ENCODE measurements at places on chromosomes 13 and 19. TPM values are rescaled to one million over a fixed set of nuclear protein-coding genes. Genes with fewer than 3 reads are reported as not detected.
A peak's percentile ranks its signal among the peaks of the same experiment; 100 is the strongest.

GRCh38 chr13:106393776-106394175, 141.7 kb downstream of the EFNB2 start:
- peak; percentile 31 for DNase-seq

- no peak for DNase-seq
Measured at GRCh38 chr13:73300718-73301425, 242.1 kb downstream of the KLF5 start.

DNA sequence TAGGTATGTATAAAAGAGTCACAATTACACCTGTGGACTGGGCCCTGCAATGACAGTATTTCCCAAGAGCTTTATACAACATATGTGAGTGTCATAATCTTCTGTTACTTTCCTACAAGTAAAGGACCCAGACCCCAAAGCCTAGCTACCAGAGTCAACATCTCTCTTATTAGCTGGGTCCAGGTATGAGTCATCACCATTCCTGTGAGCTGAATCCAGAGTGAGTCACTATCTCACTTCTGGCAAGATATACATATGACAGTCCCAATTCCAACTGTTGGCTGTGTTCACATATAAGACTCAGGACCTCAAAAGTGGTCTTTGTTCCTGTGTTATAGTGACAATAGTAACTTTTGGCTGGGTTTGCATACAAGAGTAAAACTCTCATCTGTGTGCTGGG, 46.7 kb downstream of the ZNF729 start:
- peak; percentile 10 for DNase-seq

DNA sequence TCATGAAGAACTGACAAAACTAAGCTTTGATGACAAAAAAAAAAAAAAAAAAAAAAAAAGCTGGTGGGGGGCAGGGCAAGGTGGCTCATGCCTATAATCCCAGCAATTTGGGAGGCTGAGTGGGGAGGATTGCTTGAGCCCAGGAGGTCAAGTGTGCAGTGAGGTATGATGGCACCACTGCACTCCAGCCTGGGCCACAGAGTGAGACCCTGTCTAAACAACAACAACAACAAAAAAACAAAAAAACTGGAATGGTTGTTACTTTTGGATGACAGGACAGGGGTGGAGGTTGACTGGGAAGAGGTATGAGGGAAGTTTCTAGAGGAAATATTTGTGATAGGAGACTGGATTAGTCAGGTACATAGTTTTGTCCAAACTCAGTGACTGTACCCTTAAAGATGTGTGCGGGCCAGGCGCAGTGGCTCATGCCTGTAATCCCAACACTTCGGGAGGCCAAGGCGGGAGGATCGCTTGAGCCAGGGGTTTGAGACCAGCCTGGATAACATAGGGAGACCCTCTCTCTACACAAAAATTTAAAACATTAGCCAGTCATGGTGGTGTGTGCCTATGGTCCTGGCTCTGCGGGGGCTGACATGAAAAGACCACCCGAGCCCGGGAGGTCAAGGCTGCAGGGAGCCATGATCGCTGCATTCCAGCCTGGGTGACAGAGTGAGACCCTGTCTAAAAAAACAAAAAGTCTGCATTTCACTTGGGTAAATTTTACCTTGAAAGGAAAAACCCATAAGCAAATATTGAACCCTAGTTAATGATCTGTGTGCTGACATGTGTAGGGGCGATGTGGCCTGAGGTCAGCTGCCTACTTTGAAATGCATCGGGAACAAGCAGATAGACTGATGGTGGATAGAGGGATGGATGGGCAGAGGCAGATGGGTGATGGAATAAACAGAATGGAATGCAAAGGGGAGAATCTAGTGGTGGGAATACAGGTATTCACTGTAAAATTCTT, 37.0 kb downstream of the CERS4 start:
- no peak for DNase-seq

DNA sequence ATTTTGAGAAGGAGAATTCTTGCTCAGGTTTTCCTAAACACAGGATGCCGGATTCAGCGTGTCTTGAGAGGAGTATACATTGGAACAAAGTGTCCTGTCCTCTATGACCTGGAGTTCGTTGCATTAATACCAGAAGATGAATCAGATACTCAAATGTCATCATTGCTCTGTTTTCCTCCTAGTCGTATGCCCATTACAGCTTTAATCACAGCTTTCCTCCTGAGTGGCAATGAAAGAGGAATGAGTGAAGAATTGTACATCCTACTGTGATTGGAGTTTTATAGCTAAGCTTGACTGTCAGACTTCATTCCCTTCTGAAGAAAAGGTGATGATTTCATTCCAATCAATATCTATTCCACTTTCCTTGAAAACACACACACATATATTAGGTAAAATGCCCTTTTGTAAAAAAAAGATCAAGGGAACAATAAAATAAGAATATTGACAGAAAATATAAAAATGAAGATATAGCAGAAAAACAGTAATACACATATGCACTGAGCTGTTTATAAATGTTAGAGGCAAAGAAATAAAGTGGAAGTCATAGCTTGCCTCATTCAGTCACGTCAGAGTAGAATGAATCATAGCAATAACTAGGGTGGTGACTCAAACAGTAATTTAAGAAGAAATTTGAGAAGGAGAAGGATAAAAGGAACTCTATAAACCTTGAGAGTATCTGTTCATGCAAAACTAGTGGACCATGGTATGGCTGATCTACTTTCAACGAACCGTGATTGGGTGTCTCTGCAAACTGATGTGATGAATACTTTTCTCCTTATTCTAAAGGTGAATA, 501.5 kb downstream of the SUCLA2 start:
- peak; percentile 90 for DNase-seq

LSR gene
- 2.6 TPM for total RNA-seq

CEACAM20 gene
- total RNA-seq = not detected

ATP7B gene
- 1.7 TPM for total RNA-seq

All from LHCN-M2 (cell line).